ENCODE measurements at places on chromosomes 16 and 17. TPM values are rescaled to one million over a fixed set of nuclear protein-coding genes. Genes with fewer than 3 reads are reported as not detected.

The FOXC2 gene
- 0.19 TPM for total RNA-seq

The HBQ1 gene
- total RNA-seq: not detected

The PIK3R5 gene
- total RNA-seq: 159 TPM

The KRT39 gene
- total RNA-seq: not detected

The CNGB1 gene
- not detected for total RNA-seq

The CLDN9 gene
- total RNA-seq: not detected

The CLEC19A gene
- not detected for total RNA-seq

The TMEM238L gene
- not detected for total RNA-seq

The TBC1D3C gene
- total RNA-seq: not detected

The YBX2 gene
- 0.56 TPM for total RNA-seq

The SMIM22 gene
- total RNA-seq: not detected

The MEOX1 gene
- total RNA-seq: 0.41 TPM

The HSF5 gene
- total RNA-seq: 1.6 TPM

The HSPB9 gene
- total RNA-seq: not detected

The LPO gene
- total RNA-seq: not detected

The CDIP1 gene
- 22.4 TPM for total RNA-seq

The PPY gene
- not detected for total RNA-seq

The CETP gene
- not detected for total RNA-seq

The TK1 gene
- 0.78 TPM for total RNA-seq

Measured in CD4-positive, alpha-beta T cell (primary cell).